ENCODE measurements at places on chromosomes 12 and 14. TPM values are rescaled to one million over a fixed set of nuclear protein-coding genes. Genes with fewer than 3 reads are reported as not detected.

- no peak for DNase-seq
Observed at GRCh38 chr12:88604646-88605045, 24.4 kb upstream of the KITLG start.

DNA sequence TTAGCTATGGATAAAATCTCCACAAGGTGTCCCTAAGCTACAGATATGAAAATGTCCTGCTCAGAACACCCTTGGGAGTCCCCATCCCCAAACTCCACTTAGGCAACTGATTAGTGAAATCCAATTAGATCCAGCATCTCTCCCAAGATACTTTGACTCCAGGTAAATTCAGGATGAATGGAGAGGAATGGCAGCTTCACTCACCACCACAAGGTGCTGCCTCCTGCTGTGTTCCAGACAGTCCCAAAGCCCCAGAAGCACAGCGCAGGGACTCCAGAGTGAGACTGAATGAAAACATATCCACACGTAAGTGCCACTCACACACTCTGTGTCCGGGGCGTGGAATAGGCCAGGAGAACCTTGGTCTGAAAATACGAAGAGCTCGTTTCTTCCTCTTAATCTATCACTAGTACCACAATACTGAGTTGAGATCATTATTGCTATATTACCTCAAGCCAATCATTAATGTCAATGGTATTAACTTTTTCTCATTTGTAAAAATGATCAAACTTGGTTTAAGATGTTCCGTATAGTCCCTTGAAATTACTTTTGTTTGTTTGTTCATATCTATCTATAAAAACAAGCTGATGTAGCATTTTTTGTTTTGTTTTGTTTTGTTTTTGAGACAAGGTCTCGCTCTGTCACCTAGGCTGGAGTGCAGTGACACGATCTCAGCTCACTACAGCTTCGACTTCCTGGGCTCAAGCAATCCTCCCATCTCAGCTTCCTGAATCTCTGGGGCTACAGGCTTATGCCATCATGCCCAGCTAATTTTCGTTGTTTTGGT, 70.0 kb upstream of the BICD1 start:
- DNase-seq = no peak

DNA sequence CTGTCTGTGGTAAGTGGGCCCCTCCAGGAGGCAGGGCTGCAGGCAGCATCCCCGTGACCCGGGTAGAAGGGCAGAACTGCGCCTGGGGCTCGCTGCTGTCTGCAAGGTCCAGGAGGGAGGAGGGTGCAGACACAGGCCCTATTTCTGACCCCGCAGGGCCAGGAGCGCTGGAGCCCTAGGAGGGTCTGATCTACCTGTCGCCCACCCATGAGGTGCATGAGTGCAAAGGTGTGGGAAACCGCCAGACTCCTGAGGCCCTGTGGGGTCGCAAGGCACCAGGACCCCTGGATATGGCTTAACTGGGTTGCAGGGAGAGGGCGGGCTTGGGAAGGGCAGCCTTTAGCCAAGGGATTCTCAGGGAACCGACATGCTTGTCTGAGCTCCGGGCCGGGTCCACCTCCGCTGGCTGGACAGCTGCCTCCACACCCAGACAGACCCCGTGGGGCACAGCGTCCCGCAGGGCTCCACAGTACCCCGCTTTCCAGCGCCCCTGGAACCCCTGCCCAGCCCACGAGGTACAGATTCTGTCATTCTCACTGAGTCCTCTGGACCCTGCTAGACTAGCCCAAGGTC, 72.9 kb upstream of the TSPAN11 start:
- no peak for DNase-seq

DNA sequence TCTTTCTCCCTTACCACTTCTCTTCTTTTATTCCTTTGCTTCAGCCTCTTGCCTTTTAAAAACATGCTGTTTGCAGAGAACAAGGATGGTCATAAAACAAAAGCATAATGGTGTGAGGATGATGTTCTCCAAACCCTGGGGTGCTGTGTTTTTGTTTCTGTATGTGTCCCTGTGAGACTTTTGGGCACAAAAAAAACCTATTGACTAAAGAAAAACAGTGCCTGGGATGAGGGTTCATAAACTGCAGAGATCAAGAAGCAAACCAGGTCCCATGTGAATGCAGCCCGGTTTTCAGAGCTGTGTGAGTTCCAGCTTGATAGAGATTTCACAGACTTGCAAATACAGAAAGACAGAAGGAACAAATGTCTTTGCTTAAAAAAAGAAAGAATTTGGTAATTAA, 148.6 kb upstream of the CPSF6 start:
- DNase-seq = no peak

Gene ZNF84
- total RNA-seq = 12.5 TPM

Gene MIPOL1
- 0.16 TPM for total RNA-seq

All from activated T-cell treated with anti-CD3 and anti-CD28 coated beads, Interleukin-2, amount 50 U/mL, for 4 hours (primary cell).